Cardiac fibroblast (primary cell): ENCODE measurements at places on chromosomes 6 and 20.
A peak's percentile ranks its signal among the peaks of the same experiment; 100 is the strongest.

DNA sequence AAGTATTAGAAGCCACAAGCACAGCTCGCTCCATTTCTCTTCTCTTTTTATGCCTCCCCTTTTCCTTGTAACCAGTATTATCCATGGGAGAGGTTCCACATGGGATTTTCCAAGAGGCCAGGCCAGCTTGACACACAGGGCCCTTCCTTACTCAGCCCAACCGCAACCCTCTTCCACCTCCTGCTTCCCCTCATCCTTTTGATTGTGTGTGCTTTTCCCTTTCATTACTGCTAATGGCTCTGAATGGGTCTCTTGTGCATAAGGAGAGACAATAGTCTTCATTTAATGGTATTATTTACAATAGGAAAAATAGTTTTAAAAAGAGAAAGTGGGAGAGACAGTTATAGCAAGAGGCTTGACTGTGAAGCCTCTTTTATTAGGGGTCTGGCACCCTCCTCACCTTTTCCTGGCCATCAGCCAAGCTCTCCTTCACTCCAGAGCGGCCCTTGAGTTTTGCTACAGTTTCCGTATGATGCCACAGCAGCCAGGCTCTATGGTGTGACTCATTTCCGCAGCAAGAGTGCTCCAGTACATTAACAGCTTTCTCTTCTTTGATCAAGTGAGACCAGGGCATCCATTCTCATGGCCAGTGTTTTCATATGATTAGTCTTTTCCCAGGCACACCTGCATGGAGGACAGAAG is 579.5 kb downstream of the TFAP2B start:
- DNase-seq, result no peak

GRCh38 chr20:51960047-51960675 is 157.8 kb upstream of the SALL4 start:
- DNase-seq, result no peak

GRCh38 chr20:2146080-2146867 is 44.6 kb downstream of the STK35 start:
- no peak for DNase-seq

GRCh38 chr6:88459643-88460042 is 293.5 kb upstream of the CNR1 start:
- DNase-seq, result no peak

DNA sequence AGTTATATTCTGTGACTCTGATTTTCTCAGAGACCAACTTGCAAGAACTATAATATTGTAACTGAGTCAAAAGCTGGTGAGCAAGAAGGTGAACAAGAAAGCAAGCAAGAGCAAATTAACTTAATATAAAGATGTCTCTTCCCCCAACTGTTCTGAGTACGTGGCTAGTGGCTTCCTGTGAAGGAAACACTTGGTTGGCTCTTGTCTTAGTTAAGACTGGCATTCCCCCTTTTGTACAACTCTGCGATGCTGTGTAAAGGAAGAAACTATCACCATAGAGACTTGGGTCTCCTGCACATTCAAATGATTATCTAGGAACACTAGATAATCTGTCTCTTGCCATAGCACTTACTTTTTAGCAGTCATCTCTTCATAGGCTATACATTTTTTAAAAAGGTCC is 47.3 kb upstream of the TNFAIP3 start:
- no peak for DNase-seq

DNA sequence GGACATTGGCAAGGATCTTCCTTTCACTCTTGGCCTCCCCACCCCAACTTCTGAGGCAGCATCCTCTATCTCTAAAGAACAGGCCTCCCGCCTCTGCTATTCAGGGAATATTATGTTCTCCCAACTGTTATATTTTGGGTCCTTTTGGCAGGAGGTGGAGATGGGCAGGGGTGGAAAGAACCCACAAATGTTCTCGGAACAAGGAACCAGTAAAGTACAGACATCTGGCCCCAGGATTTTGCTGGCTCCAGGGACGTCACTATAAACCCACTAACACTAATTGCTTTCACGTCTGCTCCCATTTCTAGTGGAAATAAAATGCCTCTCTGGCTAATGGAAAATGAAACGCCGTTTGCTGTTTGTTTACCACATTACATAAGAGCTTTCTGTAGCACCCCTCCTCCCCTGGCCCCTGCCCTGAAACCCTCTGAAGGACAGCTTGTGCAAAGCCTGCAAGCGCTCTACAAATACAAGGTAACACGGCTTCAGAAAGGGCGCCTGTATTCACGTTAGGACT is 77.7 kb upstream of the TBC1D7 start:
- DNase-seq, result no peak

DNA sequence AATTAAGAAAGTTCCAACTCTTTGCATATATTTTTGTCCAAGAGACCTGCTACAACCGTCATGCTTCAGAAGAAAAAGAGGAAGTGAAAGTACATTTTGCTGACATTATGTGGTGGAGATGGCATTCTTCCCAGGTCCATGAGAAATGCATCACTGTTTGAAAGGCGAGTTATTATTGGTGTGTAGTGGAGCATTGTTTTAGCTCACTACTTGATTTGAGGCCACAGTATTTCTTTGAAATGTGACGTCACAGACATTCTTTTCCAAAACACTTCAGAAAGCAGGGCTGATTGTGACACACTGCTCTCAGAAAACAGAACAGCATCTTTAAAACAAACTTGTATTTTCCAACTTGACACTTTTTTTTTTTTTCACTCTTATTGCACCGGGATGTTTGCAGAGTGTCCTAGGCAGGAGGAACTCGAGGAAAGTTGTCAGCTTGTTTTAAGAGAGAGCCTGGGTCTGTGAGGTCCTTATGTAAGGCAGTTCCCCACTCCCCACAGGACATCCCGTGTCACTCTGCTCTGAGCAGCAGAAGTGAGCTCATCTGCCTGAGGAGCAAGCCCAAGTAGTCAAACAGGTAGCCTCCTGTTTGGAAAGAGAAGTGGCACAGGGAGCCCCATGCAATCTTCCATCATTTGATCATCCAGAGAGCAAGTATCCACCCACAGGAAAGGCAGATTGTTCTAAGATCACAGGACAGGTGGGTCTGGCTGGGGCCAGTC is 1.1 kb downstream of the SPTLC3 start:
- DNase-seq, result peak; percentile 95

- DNase-seq, result peak; percentile 32
Observed at GRCh38 chr6:128827675-128828464, 55.1 kb upstream of the LAMA2 start.

- no peak for DNase-seq
Observed at GRCh38 chr6:110185879-110186278, 5.7 kb downstream of the CDC40 start.

DNA sequence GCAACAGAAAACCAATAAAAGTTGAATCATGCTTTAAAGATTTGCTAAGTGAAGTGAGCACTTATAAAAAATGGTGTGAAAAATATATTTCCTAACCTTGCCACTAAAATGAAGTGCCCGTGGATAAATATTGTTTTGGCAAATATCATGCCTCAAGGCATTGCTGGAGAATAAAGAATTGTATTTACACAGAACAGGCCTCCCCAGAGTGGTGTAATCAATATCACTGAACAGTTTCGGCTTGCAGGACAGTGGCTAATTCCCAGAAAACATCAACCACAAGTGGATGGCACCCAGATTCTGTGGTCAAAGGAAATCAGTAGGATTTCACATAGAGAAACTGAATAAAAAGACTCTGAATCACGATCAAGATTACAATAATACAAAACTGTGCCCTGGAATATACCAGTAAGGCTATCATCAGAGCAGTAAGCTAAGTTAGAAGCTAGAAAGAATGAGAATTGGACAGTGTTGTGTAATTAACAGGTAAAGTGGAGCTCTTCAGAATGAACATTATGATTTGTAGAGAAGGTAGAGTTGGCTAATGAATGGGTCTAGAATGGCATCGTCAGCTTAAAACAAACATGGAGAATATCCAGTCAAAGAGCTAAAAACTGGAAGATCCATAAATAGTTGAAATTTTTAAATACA is 1026.9 kb upstream of the ADGRB3 start:
- no peak for DNase-seq

GRCh38 chr20:53925651-53926401 is 144.6 kb downstream of the BCAS1 start:
- no peak for DNase-seq

DNA sequence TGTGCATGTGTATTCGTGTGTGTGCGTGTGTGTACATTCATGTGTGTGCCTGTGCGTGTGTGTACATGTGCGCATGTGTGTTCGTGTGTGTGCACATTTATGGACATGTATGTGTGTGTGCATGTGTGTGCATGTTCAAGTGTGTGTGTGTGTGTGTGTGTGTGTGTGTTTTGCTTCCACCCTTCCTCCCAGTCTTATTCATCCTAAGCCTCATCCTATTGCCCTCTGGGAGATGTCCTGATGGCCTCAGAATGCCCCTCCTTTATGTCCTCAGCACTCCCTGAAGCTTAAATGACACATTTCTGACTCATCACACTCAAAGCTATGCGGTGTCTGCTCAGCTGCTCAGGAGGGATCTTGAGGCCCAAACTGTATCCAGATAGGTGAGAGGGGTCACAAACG is 76.6 kb upstream of the CCDC167 start:
- DNase-seq, result no peak
